IMR-90 (cell line): ENCODE measurements at places on chromosomes 4 and X. TPM values are rescaled to one million over a fixed set of nuclear protein-coding genes. Genes with fewer than 3 reads are reported as not detected.

Gene PRKX
- 13.1 and 14.9 TPM in 2 replicates for total RNA-seq

Gene MSX1
- total RNA-seq: 1.1 TPM in 2 replicates

Gene MAGEA2
- not detected in 2 replicates for total RNA-seq

Gene MAGEC2
- not detected in 2 replicates for total RNA-seq

Gene DDIT4L
- total RNA-seq: 3.9 and 7.8 TPM in 2 replicates

Gene CLNK
- not detected in 2 replicates for total RNA-seq

Gene GAB3
- total RNA-seq: 1.9 and 2.2 TPM in 2 replicates

Gene EPHA5
- total RNA-seq: under 0.01 and 0.18 TPM in 2 replicates

Gene CFAP47
- under 0.01 TPM in 1 of 2 replicates, not detected in the other for total RNA-seq

Gene EDA2R
- 22.8 and 23.8 TPM in 2 replicates for total RNA-seq

Gene PDK3
- 4.8 and 5.0 TPM in 2 replicates for total RNA-seq

Gene IRAK1
- 31.9 and 33.3 TPM in 2 replicates for total RNA-seq

Gene SLC4A4
- 16.8 and 23.9 TPM in 2 replicates for total RNA-seq

Gene OTUD6A
- not detected in 2 replicates for total RNA-seq

Gene RIPPLY1
- not detected in 2 replicates for total RNA-seq

Gene GLRA3
- total RNA-seq: not detected in 2 replicates

Gene TXK
- not detected in 2 replicates for total RNA-seq

Gene UNC5C
- under 0.01 TPM in 1 of 2 replicates, not detected in the other for total RNA-seq

Gene BCORL1
- total RNA-seq: 0.28 and 0.54 TPM in 2 replicates

Gene MAGEA1
- total RNA-seq: not detected in 2 replicates

Gene SSX4B
- not detected in 2 replicates for total RNA-seq

Gene GYPB
- total RNA-seq: not detected in 2 replicates

Gene NAP1L5
- total RNA-seq: 3.9 and 5.6 TPM in 2 replicates

Gene GPC3
- total RNA-seq: not detected in 2 replicates

Gene FAM156B
- 15.6 and 17.9 TPM in 2 replicates for total RNA-seq
